A673 (cell line): ENCODE measurements at places on chromosomes 4 and X. TPM values are rescaled to one million over a fixed set of nuclear protein-coding genes. Genes with fewer than 3 reads are reported as not detected.

RRH gene
- total RNA-seq, result 0.28 and 0.47 TPM in 2 replicates

GRCh38 chr4:71732706-71733105, 51.2 kb downstream of the GC start:
- H3K4me1 ChIP-seq, result no peaks in the 10 kb centered on the region
- no peaks in the 10 kb centered on the region for H3K36me3 ChIP-seq
- peak; percentile 49 for DNase-seq
- no peak overlapping the region for H3K27ac ChIP-seq
- H3K27me3 ChIP-seq, result no peaks in the 10 kb centered on the region
- H3K4me3 ChIP-seq, result no peak overlapping the region

DNA sequence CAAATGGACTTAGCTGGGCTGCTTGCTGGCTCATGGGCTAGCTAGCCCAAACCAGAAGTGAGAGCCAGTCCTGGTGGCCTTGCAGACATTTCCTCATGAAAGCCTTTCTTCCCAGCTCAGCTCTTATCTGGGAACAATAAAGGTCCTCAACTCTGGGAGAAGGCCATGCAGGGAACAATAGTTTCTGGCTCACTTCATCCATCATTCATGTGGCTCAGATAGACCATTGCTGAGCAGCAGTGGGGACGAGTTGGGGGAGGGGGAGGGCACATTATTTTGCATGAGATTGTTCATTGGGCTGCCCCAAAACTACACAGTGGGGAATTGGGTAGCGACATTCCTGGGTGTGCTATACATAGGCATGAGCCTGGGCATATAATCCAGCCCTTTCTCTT, 47.6 kb downstream of the NHSL2 start:
- H3K27ac ChIP-seq, result no peak overlapping the region
- no peaks in the 10 kb centered on the region for H3K36me3 ChIP-seq
- no peak overlapping the region for H3K4me3 ChIP-seq
- no peak for DNase-seq

ARHGAP36 gene
- total RNA-seq, result not detected in 2 replicates

ARMCX2 gene
- total RNA-seq, result 53.9 and 58.8 TPM in 2 replicates

- no peaks in the 10 kb centered on the region for H3K4me1 ChIP-seq
- H3K27me3 ChIP-seq, result no peaks in the 10 kb centered on the region
- DNase-seq, result no peak
- no peaks in the 10 kb centered on the region for H3K36me3 ChIP-seq
Observed at GRCh38 chr4:75630937-75631329, 605 bp upstream of the CDKL2 start.

FMR1NB gene
- total RNA-seq, result not detected in 2 replicates

DNA sequence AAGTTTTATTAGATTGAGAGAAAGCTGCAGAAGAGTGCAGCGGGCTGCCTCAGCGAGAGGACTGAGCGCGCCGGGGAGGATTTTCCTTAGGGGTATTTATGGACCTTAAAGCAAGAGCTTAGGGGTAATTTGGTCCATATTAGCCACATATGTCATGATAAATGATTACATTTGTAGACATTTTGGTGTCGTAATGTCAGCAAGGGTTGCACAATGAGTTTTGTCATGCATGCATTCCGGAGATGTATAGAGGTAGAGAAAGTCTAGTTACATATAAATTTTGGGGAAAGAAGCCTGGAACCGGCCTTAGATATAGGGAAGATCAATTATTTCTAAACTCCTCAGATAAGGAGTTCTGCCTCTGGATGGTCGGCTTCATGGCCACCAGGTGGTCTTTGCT, 10.0 kb downstream of the MGST2 start:
- no peaks in the 10 kb centered on the region for H3K36me3 ChIP-seq
- H3K27ac ChIP-seq, result no peak overlapping the region
- H3K4me1 ChIP-seq, result no peaks in the 10 kb centered on the region

CTAG1B gene
- total RNA-seq, result not detected in 2 replicates

DNA sequence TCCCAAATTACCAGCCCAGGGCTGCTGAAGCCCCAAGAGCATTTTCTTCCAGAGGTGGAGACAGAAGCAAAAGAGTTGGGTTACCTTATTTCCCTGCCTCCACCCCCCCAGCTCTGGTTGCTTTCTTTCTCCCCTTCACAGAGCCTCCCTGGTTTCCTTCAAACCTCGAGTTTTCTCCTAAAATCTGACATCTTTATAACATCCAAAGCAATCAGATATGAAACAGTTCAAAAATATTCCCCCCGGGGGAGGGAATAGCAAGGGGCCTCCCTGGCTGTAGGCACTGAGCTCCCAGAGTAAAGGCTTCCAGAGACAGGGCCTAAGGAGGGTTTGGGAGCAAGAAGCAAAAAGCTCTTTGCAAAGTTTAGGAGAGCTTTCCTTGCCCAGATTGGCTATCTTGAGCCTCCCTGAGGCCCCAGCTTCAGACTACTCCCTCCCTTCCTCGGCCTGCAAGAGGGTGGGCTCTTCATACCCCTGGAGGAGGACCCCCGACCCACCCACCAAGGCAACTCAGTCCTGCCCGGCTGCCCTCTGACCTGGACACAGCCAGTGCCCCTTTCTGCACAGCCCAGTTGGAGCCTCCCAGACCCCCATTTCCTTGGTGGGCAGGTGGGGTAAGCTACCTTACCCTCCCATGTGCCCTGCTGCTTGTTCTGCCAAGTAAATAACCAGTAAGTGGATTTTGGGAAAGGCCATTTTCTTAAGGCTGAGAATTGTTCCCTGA, 7.6 kb downstream of the MAMLD1 start:
- no peaks in the 10 kb centered on the region for H3K27me3 ChIP-seq
- H3K4me3 ChIP-seq, result no peak overlapping the region
- H3K4me1 ChIP-seq, result peaks cover 11% of the 10 kb centered on the region
- no peak for DNase-seq
- no peaks in the 10 kb centered on the region for H3K36me3 ChIP-seq

NXF2 gene
- not detected in 2 replicates for total RNA-seq

DNA sequence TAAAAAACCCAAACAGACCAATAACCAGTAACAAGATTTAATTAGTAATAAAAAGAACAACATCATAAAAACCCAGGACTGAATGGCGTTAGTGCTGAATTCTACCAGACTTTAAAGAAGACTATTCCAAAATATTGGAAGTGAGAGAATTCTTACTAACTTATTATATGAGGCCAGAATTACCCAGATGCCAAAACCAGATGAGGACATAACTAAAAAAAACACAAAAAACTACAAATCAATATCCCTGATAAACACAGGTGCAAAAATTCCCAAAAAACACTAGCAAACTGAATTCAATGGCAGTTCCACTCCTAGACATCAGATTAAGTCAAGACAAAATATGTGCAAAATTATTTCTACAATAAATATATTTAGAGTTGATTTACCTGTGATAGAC, 400.1 kb upstream of the PABPC4L start:
- H3K4me1 ChIP-seq, result no peaks in the 10 kb centered on the region
- no peak for DNase-seq
- no peak overlapping the region for H3K27ac ChIP-seq
- H3K36me3 ChIP-seq, result no peaks in the 10 kb centered on the region
- no peaks in the 10 kb centered on the region for H3K27me3 ChIP-seq

SPANXN4 gene
- not detected in 2 replicates for total RNA-seq

DNA sequence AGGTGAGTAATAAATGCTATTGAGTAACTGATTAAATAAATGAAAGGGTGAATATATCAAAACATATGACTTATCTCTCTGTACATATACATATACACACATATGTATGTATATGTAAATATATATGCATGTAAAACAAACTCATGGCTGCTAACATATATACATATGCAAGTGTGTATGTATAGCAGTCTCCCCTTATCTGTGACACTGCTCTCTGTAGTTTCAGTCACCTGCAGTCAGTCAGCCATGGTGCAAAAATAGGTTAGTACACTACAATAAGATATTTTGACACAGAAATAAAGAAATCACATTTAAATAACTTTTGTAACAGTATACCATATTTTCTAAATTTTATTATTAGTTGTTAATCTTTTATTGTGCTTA, 467.4 kb downstream of the EPHA5 start:
- no peaks in the 10 kb centered on the region for H3K36me3 ChIP-seq
- H3K4me1 ChIP-seq, result no peaks in the 10 kb centered on the region
- no peak overlapping the region for H3K4me3 ChIP-seq
- no peaks in the 10 kb centered on the region for H3K27me3 ChIP-seq
- no peak overlapping the region for H3K27ac ChIP-seq

- H3K27ac ChIP-seq, result peak within 1 kb of the TSS; percentile 90
- peaks cover 11% of the 10 kb centered on the region for H3K4me1 ChIP-seq
- H3K36me3 ChIP-seq, result peaks cover 17% of the 10 kb centered on the region
- DNase-seq, result peak; percentile 69
- H3K4me3 ChIP-seq, result peak within 1 kb of the TSS; percentile 57
Observed at GRCh38 chrX:154436983-154437752, at the start of gene GDI1. TSS of gene GDI1 (plus strand) at chrX:154437154. CDS start at chrX:154437255, 101 bp downstream.

ZCCHC12 gene
- 1.2 TPM in 2 replicates for total RNA-seq

DNA sequence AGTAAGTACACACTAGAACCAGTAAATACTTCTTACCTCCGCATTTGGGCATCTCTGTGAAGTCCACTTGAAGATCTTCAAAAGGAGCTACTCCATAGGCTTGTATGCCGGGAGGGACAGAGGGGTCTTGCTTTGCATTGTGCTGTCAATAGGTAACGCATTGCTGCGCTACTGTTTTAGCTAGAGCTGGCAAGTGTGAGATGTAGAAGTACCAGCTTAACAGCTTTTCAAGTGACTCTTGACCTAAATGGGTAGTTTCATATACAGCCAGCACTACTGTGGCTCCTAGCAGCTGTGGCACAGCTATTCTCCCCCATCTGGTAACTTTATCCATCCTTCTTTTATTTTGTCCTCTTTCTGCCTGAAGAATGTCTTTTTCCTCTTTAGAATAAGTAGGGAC, 205.3 kb upstream of the KLF8 start:
- H3K27ac ChIP-seq, result no peak overlapping the region
- no peaks in the 10 kb centered on the region for H3K27me3 ChIP-seq
- no peaks in the 10 kb centered on the region for H3K4me1 ChIP-seq
- no peak overlapping the region for H3K4me3 ChIP-seq
- no peak for DNase-seq
- no peaks in the 10 kb centered on the region for H3K36me3 ChIP-seq

ARMCX1 gene
- 6.1 and 6.2 TPM in 2 replicates for total RNA-seq

DNA sequence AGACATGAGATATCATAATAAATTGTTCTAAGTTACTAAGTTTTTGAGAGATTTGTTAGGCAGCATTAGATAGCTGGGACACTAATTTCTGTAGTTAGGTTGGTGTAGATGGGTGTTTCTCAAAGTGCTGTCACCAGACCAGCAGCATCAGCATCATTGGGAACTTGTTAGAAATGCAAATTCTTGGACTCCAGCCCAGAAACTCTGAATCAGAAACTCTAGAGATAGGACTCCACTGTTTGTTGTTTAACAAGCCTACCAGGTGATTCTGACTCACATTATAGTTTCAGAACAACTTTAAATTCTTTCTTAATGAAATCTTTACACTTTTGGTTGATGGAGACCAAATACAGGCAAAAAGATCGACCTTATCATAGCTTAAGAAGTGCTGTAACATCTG, 173.7 kb downstream of the PABPC4L start:
- H3K27me3 ChIP-seq, result no peaks in the 10 kb centered on the region
- no peaks in the 10 kb centered on the region for H3K36me3 ChIP-seq
- peak; percentile 14 for DNase-seq
- no peak overlapping the region for H3K27ac ChIP-seq

DNA sequence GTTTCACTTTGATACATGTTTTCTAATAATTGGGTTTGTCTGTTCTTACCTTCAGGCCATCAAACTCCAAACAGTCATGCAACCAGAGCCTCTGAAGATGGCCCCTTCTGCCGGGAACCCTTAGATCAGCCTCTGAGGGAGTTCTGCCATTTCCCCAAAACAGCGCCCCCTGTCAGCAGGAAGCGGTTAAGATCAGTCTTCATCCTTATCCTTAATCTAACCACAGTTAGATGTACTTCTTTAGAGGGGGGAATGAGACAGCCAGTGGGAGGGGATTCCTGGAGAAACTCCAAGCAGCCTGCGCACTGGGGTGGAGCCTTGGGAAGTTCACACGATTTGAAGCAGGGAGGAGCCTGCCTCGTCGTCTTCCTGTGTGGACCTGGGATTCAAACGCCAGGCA, 185.4 kb downstream of the INPP4B start:
- no peak overlapping the region for H3K27ac ChIP-seq
- DNase-seq, result no peak
- no peaks in the 10 kb centered on the region for H3K27me3 ChIP-seq
- no peaks in the 10 kb centered on the region for H3K36me3 ChIP-seq

DNA sequence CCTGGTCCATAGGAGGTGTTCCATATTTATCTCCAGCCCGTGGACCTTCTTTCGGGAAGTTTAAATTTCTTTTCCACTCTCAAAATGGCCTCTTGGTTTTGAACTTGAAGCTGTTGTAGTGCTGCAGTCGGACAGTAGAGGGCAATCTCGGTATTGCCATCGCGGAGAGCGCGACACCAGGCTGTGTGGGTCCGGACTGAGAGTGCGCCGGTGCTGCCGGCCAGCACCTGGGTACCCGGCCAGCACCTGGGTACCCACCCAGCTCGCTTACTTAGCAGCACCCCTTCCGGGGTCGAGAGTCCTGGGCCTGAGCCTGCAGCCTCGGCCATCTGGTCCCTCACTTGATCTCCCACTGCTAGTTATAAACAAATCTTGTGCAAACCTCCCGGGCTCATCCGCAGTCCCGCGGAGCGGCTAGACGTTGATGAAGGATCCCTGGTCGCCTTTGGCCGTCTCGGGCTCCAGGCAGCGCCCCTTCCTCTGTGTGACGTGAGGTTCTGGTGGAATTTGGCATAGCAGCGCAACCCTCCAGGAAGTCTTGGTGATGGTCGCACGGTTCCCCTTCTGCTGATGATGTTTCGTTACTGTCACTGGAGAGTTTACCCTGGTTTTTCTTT, 18.0 kb downstream of the FAM9A start:
- H3K4me3 ChIP-seq, result no peak overlapping the region
- H3K27ac ChIP-seq, result no peak overlapping the region
- no peaks in the 10 kb centered on the region for H3K36me3 ChIP-seq
- H3K4me1 ChIP-seq, result no peaks in the 10 kb centered on the region
- peak; percentile 46 for DNase-seq

DNA sequence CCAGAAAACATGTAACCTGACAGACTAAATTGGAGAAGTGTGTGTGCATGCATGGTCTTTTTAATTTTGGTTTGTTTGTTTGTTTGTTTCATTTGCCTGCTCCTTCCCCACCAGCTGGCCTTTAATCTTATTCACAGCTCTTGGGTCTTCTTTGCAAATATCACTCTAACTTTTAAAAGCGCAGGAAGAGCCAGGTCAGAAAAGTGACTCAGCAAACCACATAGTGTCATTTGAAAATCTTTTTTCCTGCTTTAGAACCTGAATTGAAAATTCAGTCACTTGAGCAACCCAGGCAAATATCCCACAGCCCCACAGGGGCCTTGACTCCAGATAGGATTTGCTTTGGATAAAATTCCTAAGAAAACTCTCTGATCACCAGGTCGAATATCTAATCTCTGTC, 4.6 kb downstream of the TMEM255A start:
- H3K27me3 ChIP-seq, result no peaks in the 10 kb centered on the region
- H3K4me1 ChIP-seq, result peaks cover 5% of the 10 kb centered on the region
- no peak for DNase-seq

DNA sequence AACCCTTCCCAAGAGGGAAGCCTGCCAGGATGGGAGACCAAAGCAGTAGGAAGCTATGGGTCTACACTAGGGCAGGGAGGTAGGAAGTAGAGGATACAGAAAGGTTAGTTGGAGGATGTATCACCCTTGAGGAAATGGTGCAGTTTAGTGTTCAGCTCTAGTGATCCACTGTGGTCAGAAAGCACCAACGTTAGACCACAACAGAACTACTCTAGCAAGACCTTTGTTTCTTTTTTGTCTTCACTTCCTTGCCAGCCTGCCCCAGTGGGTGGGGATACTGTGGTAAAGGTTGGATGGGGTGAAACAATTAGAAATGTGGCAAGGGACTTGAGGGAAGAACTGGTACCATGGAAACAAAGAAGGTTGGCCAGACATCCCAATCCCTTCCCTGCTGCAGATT, 83.3 kb downstream of the DDIT4L start:
- no peak overlapping the region for H3K27ac ChIP-seq
- DNase-seq, result no peak
- H3K4me3 ChIP-seq, result no peak overlapping the region
- H3K36me3 ChIP-seq, result no peaks in the 10 kb centered on the region

MAP7D2 gene
- 0.83 and 1.2 TPM in 2 replicates for total RNA-seq

NOX1 gene
- total RNA-seq, result not detected in 2 replicates
